Activated CD4-positive, alpha-beta T cell treated with anti-CD3 and anti-CD28 coated beads for 36 hours (primary cell): ENCODE measurements at places on chromosomes 6 and 20.

- no peak for DNase-seq
Measured at GRCh38 chr20:58790454-58790853, 60.2 kb downstream of the GNAS-AS1 start.

GRCh38 chr6:3794092-3794491 lies 42.6 kb upstream of the PXDC1 start:
- no peak for DNase-seq

DNA sequence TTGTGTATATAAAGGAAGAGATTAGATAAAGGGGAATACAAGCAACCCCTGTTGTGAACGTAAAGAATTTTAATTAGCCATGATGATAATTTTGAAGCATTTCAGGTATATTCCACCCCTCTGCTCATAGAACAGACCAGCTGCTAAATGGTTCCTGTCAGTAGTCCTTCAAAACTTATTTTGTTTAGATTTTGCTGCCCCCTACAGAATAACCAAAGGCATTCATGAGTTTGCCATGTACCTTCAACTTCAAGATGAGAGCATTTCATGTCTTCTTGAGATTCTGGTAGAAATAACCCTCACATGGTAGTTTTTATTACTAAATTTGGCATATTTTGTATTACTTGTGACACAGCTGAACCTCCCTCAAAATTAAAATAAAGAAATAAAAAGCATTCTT lies 1586.7 kb downstream of the HACE1 start:
- no peak for DNase-seq

DNA sequence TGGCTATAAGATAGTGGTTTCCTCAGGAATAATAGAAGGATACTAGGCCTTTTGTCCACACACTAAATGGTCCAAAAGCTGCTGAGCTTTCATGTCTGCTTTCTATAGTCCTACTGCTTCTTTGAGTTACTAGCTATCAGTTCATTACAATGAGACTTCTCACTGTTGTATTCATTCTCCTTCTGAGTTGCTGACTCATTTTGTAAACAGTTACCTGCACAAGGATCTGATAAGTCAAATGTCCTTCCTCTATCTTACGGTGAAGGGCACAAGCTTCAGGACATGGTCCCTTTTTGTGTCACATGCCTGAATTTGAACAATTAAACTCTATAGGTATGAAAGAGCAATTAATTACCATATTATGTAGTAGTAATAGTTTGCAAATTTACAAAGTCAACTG lies 90.5 kb downstream of the MAN1A1 start:
- no peak for DNase-seq

DNA sequence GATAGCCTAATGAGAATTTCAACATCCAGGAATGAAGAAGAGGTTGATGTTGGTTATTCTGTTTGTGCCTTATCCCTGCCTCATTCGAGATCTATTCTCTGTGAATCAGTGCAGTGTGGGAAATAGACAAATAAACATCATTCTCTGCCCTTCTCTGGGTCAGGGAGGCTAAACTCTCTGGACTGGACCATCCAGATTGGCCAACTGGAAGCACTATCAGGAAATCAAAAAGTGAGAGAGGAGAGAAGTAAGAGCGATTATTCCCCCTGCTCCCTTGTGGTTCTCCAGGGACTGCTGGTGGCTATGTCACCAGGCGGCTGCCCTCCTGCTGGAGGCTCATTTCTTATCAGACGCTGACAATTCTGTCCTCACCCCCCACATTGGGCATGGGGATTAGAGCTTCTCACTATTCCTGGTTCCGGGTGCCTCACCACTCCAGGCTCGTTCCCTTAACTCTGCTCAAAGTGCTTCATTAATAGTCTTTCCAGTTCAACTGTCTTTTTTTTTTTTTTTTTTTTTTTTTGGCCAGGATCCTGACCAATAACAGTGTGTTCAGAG lies 201.7 kb upstream of the RREB1 start:
- DNase-seq = no peak

DNA sequence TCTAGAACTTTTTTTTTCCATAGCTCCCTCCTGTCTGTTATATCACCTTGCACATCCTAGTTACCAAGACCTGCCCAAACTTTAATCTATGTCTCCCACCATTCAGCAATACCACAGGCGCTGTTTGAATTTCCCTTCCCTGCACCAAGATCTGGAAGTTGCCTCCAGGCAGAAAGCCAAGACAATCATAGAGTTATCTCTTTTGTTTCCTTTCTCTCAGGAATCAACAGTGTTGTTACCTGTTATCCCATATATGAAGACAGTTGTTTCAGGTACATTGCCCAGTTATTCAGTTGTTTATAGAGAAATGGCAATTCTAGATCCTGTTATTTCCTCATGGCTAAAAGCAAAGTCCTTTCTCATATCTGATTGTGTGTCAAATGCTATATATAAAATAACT lies 63.2 kb downstream of the PDSS2 start:
- DNase-seq = no peak

DNA sequence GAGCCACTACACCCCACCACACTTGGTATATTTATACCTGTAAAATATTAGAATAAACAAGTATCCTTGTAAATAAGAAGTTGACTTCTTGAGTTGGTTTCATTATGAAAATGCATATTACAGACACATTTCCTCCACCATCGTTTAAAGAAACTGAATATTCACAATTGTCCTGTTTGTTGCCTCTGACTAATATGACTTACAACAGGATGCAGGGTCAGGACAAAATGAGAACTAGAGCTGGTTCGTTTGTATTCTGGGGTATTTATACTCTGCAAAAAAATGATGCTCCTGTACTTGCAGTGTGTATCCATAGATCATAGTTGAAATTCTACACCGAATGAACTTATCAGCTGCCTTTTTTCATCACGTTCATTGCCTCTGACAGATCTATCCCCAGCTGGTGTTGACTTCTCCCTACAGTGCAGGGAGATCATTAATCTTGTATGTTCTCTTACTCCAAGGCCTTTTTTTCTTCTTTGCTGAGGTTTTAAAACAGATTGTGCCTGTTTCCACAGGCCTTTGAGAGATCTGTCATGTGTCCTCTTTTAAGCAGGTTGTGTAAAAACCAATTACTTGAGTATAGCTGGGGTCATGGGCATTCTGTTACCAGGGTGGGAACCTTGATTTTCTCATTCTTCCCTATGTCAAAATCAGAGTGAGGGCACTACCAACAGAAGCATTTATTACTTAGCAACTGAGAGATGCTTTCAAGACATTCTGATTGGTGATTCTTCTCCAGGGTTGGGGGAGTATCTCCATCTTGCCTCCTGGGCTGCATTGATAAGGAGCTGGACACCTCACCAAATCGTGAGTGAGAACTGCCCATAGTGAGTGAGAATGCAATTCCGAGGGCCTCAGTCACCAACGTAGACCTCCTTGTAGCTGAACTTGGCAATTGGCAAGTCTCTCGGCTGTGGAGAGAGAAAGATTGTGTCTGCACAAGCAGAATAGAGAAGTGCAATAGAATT lies 78.8 kb upstream of the CD83 start:
- DNase-seq = no peak

- no peak for DNase-seq
Measured at GRCh38 chr6:89667872-89668556, 29.5 kb upstream of the LYRM2 start.

DNA sequence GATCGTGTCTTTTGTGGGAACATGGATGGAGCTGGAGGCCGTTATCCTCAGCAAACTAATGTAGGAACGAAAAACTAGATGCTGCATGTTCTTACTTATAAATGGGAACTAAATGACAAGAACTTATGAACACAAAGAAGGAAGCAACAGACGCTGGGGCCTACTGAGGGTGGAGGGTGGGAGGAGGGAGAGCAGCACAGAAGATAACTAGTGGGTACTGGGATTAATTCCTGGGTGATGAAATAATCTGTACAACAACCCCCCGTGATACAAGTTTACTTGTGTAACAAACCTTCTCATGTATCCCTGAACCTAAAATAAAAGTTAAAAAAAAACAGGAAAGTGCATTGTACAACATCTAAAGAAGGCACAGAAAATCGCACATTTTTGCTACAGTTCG lies 59.0 kb upstream of the TMEM170B start:
- DNase-seq = no peak

DNA sequence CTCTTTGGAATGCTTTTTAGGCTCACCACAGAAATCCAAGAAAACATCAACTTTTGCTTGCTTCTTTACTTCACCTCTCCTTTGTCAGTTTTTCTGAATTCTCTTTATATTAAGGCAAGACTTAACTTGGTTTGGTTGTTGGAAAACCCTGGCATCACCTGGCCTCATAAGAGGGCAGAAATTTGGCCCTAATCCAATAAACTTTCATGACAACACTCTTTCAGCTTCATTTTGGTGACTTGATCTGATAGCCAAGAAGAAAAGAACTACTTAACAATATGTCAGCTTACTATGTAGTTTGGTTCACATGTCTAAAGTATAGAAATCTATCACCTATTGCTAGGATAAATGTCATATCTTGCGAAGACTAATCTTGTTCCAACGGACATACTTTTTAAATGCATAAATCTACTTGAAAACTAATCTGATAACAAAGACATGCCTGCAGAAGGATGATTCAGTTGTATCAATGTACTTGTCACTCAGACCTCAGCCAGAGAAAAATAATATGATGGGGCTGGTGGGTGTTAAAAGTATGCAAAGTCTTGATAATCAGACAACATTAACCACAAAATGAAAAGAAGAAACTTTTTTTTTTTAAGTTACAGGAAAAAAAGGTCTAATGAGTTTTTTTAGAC lies 19.3 kb upstream of the HBS1L start:
- DNase-seq = no peak

GRCh38 chr6:12804952-12805645 lies 88.5 kb downstream of the PHACTR1 start:
- DNase-seq = no peak

- DNase-seq = no peak
Measured at GRCh38 chr6:2432292-2432691, 186.9 kb upstream of the GMDS start.

GRCh38 chr20:15265581-15266309 lies 928.3 kb upstream of the FLRT3 start:
- no peak for DNase-seq

DNA sequence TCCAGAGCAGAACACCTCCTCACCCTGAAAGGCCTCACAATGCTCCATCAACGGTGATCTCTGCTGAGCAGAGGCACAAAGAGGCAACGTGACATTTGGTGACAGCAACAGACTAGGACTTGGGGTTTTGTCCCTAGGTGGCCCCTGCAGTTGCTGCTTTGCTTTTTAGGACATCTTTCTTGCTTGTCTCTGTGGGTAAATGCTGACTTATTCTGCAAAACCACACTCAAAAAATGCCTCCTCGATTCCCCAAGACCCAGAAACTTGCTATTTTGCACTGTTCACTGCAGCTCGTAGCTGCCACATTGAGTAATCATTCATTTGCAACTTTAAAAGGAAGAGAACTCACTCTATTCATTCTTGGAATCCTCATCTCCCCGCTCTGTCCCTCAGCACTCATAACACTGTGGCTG lies 209.9 kb downstream of the LY86 start:
- peak; percentile 64 for DNase-seq

- DNase-seq = no peak
Measured at GRCh38 chr20:63483834-63484233, 11.4 kb upstream of the KCNQ2 start.

DNA sequence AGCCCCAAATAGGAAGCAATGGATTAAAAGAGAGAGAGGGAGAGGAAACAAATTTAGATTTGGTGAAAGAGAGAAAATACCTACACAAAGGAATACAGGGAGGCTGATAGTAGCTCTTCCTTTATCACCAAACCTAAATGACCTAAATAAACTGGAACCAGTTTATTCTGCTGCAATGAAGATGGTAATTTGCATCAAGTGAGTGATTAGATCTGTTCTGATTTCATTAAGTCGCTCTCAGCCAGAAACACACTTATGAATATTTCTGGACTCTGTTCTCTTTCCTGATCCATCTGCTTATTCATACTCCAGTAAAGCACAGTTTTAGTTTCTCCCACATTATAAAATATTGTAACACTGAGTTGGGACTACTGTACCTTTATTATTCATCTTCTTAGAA lies 83.4 kb upstream of the BMP5 start:
- DNase-seq = no peak

DNA sequence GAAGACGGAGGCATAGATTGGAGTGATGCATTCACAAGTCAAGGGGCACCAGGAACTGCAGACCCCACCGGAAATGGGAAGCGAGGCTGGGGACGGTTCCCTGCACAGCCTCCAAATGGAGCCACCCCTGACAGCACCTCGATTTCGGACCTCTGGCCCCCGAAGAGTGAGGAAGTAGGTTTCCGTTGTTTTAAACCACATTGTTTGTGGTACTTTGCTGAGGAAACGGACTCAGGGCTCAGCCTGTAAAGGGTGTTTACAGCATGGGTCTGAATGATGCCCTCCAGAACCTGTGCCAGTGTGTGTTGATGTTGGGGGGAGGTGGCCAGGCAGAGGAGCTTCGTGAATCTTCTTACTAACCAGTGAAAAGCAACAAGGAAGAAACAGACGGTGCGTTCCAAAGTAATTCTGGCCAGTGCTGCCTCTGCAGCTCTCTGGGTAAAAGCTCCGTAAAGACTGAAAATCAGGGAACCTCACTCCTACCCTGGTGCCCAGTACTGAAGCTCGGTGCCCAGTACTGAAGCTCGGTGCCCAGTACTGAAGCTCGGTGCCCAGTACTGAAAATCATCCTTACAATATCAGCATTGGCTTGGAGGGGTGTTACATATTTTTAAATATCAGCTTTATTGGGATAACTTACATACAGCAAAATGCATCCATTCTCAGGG lies 30.1 kb upstream of the CCR6 start:
- no peak for DNase-seq

- DNase-seq = no peak
Measured at GRCh38 chr6:168709991-168710390, 269.0 kb downstream of the SMOC2 start.

DNA sequence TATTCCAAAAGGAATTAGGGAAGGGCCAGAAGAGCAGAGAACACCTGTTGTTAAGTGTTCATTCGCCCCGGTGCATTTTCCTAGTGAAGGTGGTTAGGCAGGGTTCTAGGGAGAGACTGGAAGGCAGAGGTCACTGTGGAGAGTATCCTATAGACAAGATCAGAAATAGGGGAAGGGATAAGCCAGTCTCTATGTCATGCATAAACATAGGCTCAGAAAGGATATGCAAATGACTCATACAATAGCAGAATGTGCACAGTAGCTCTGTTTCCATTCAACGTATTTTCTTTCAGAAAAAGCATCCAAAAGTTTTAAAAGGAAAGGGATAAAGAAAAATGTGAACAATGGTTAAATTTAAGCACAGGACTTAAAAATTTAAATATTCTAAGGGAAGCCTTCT lies 47.4 kb downstream of the BMP6 start:
- DNase-seq = no peak

DNA sequence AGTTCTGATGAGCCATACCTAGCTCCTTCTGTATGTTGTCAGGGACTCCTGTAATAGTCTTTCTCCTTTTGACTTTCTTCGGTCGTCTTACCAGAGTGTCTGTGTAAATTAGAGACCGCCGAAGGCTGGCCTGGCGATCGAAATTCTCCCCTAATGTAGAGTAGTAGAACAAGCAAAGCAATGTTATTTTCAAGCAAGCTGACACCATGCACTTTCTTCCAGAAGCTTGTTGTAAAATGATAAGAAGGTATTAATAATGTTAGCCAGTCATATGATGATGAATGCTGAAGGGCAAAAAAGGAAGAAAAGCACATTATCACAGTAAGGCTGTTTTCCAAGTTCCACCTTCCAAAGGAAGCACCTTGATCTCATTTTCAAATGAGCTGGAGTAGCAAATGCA lies 37.9 kb downstream of the HEBP2 start:
- DNase-seq = no peak
